ENCODE measurements at places on chromosomes 3 and 15. TPM values are rescaled to one million over a fixed set of nuclear protein-coding genes. Genes with fewer than 3 reads are reported as not detected.

DNA sequence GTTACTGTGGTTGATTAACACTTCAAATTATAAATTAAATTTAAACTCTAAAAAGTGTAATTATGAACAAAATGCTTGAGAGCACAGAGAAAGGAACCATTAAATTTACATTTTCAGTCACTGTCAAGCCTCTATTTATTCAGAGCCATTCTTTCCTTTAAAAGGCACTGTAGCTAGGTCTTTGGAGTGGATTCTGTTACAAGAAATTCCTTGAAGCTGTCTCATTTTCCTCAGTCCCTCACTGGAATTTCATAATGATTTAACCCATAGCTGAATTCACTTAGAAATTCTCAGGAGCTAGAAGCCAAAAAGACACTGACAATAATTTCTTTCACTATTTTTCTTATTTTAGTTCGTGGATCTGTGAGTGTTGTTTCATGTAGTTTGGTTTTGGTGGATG is 81.2 kb upstream of the TCF12 start:
- DNase-seq: peak; percentile 27
- no peak overlapping the region for H3K4me3 ChIP-seq
- H3K27ac ChIP-seq: no peak overlapping the region
- H3K27me3 ChIP-seq: no peaks in the 10 kb centered on the region

GRCh38 chr3:136194409-136195257 is 1.5 kb downstream of the MSL2 start:
- DNase-seq: peak; percentile 88
- H3K4me3 ChIP-seq: peak overlapping the region; percentile 97
- peaks cover 15% of the 10 kb centered on the region for H3K4me1 ChIP-seq
- H3K27me3 ChIP-seq: no peaks in the 10 kb centered on the region
- H3K27ac ChIP-seq: peak overlapping the region; percentile 92

- H3K27ac ChIP-seq: no peak overlapping the region
- no peak overlapping the region for H3K4me3 ChIP-seq
- no peak for DNase-seq
- no peaks in the 10 kb centered on the region for H3K27me3 ChIP-seq
- H3K4me1 ChIP-seq: peaks cover 20% of the 10 kb centered on the region
Observed at GRCh38 chr15:68414206-68414555, 17.8 kb downstream of the ITGA11 start.

- peak; percentile 54 for DNase-seq
- peak overlapping the region; percentile 63 for H3K27ac ChIP-seq
- H3K36me3 ChIP-seq: no peaks in the 10 kb centered on the region
- H3K4me3 ChIP-seq: no peak overlapping the region
- H3K27me3 ChIP-seq: no peaks in the 10 kb centered on the region
Observed at GRCh38 chr3:178350763-178351162, 185.5 kb upstream of the KCNMB2 start.

- H3K4me3 ChIP-seq: no peak overlapping the region
- no peaks in the 10 kb centered on the region for H3K36me3 ChIP-seq
- no peaks in the 10 kb centered on the region for H3K27me3 ChIP-seq
- no peak overlapping the region for H3K27ac ChIP-seq
- peaks cover 7% of the 10 kb centered on the region for H3K4me1 ChIP-seq
Observed at GRCh38 chr15:38944536-38944935, 379.9 kb upstream of the RASGRP1 start.

The UBA5 gene
- 38.4 TPM for total RNA-seq

The GOLGA6B gene
- not detected for total RNA-seq

The NR1D2 gene
- total RNA-seq: 77.5 TPM

The GPR160 gene
- total RNA-seq: 0.29 TPM

DNA sequence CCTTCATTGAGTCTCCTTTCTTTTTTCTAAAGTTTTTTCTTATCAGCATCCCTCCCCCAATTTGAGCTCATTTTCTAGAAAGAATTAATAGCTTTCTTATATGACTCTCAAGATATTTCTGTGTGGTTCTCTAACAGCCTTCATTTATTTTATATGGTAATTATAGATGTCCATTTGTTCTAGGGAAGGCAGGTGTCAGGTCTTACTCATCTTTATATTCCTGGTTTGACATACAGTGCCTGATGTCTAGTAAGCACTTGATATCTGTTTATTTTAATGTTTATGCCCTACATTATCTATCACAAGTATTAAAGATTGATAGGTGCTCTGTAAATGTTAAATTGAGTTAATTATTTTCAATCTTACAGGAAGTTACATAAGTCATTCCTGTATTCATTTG is 426.7 kb upstream of the TPRG1 start:
- no peak for DNase-seq
- H3K27me3 ChIP-seq: no peaks in the 10 kb centered on the region
- H3K36me3 ChIP-seq: no peaks in the 10 kb centered on the region
- H3K27ac ChIP-seq: no peak overlapping the region

DNA sequence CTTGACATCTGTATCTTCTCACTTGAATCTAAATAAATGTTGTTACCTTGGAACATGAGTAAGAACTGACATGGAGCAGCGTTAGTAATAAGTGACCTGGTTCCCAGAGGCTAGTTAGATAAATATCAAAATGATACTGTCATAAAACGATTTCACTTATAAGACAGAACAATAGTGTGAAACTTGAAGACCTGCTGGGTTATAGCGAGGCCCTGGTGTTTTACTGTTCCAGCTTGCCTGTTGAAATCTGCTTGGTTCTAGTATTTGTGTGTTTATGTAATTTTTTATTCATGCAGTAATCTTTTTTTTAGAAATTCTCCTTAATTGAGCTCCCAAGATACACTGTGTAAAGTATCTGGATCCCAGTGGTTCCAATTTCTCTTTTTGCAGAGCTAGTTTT is 129.4 kb downstream of the CACNA2D3 start:
- H3K27me3 ChIP-seq: no peaks in the 10 kb centered on the region
- H3K4me3 ChIP-seq: no peak overlapping the region
- H3K36me3 ChIP-seq: no peaks in the 10 kb centered on the region
- H3K4me1 ChIP-seq: no peaks in the 10 kb centered on the region
- H3K27ac ChIP-seq: no peak overlapping the region
- no peak for DNase-seq

DNA sequence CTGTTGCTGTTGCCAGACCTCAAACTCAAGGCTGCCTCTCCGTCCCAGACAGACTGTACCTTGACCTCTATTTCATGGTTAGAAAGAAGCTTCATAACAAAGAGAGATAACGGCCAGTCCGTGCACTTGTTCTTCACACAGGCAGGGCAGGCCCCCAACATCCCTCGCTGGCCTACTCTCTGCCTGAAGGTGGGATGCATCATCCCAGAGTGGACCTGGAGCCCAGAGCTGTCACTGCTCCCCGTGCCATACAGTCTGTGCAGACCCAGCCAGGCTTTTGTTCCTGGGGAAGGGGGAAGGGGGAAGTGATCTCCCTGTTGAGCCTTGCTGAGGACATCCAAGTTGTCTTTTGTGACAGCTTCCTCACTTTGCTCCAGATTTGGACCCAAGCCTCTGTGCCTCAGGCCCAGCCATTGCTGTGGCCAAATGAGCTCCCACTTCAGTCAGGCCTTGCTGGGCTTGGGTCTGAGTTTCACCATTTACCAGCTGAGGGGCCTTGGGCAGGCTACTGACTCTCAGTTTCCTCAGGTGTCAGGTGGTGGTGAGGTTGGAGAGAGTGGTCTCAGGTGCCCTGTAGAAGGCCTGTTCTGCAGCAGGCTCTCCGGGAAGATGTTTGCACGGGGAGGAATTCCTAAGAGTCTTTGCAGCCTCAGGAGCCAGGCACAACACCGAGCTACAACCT is 141.6 kb downstream of the DNAJB8 start:
- no peak overlapping the region for H3K4me3 ChIP-seq
- no peaks in the 10 kb centered on the region for H3K27me3 ChIP-seq
- H3K27ac ChIP-seq: no peak overlapping the region
- no peaks in the 10 kb centered on the region for H3K36me3 ChIP-seq

The MED12L gene
- total RNA-seq: 2.2 TPM

DNA sequence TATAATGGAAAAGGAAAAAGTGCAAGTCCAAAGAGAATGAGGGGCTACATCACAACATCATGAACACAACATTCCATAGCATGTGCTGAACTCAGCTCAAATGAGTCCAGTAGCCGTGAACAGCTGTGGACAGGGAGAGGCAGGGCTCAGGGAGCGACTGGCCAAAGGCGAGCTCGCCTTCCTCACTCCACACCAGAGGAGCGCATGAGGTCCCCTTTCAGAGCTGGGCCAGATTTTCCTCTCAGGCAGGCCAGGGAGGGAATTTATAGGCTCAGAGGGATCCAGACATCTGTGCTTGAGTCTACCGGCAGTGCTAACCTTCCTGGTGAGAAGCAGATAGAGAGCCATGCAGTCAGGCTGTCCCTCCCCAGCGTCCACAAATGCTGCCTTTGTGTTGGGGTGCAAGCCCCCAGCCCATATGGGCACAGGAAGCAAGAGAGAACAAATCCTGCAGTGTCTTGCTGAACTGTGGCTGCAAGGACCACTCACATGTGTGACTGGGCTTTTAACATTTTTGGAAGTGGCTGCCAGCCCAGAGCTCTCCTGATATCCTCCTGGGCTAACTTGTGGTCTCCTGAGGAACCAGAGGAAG is 32.5 kb downstream of the ARHGEF3 start:
- H3K27me3 ChIP-seq: no peaks in the 10 kb centered on the region
- DNase-seq: no peak
- no peaks in the 10 kb centered on the region for H3K36me3 ChIP-seq
- H3K27ac ChIP-seq: no peak overlapping the region

GRCh38 chr3:77042882-77043281 is 3.0 kb downstream of the ROBO2 start:
- no peak overlapping the region for H3K27ac ChIP-seq
- peaks cover 7% of the 10 kb centered on the region for H3K4me1 ChIP-seq
- H3K27me3 ChIP-seq: peaks cover 27% of the 10 kb centered on the region

- no peak overlapping the region for H3K27ac ChIP-seq
- no peaks in the 10 kb centered on the region for H3K27me3 ChIP-seq
- no peaks in the 10 kb centered on the region for H3K4me1 ChIP-seq
- H3K4me3 ChIP-seq: no peak overlapping the region
- DNase-seq: no peak
Observed at GRCh38 chr3:181753391-181753790, 41.7 kb downstream of the SOX2 start.

GRCh38 chr3:163838769-163839168 is 1239.5 kb downstream of the SI start:
- no peaks in the 10 kb centered on the region for H3K36me3 ChIP-seq
- no peak overlapping the region for H3K27ac ChIP-seq
- no peak for DNase-seq
- no peaks in the 10 kb centered on the region for H3K27me3 ChIP-seq

The CEMIP gene
- total RNA-seq: 687 TPM

The ZNF148 gene
- total RNA-seq: 35.9 TPM

GRCh38 chr15:39267685-39268084 is 313.2 kb upstream of the THBS1 start:
- no peak overlapping the region for H3K4me3 ChIP-seq
- no peaks in the 10 kb centered on the region for H3K27me3 ChIP-seq
- peak overlapping the region; percentile 38 for H3K27ac ChIP-seq
- H3K36me3 ChIP-seq: no peaks in the 10 kb centered on the region

DNA sequence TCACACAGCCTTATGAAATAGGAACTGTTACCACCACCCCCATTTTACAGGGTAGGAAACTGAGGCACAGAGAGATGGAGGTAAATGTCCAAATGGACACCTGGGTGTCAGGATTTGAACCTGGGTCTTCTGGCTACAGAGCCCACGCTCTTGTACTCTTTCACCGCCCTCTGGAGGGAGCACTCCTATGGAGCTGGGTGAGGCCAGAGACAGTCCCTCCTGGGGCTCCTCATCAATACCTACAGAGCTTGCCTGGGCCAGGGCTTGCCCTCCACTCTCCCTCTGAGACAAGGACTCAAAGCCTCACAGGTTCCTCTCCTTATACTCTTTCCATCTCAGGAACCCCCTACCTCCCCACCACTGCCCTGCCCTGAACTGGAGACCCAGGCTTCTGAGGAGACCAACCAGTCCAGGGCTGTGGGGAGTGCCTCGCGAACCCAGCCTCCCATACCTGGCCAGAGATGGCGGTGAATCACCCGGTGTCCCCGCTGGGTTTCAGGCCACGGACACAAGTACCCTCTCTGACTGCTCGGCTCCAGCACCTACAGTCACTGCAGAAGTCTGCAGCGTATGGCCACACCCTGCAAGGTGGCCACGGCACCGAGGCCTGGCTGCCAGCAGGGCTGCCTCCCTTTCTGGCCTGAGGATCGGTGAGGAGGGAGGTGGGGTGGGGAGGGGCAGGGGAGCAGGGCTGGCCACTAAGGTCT is 22.1 kb upstream of the ATP2B2 start:
- H3K27ac ChIP-seq: no peak overlapping the region
- H3K36me3 ChIP-seq: no peaks in the 10 kb centered on the region
- no peak for DNase-seq
- H3K27me3 ChIP-seq: peaks cover 50% of the 10 kb centered on the region
- H3K4me1 ChIP-seq: no peaks in the 10 kb centered on the region
- no peak overlapping the region for H3K4me3 ChIP-seq

DNA sequence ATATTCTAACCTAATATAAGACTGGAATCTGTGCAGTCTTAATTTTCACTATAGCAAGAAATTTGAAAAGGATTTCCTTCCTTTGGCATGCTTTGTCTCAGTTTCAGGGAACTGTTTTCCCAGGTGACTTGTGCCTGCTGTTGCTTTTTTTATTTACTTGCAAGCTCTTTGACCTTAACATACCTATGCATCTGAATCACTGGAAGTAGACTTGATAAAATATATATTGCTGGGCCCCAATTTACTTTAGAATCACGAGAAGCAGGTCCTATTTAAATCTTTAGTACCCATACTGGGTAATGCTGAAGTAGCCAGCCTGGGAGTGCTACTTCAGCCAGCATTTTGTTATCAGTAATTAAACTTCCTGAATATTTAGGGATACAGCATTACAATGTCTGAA is 257.9 kb upstream of the ALCAM start:
- H3K27ac ChIP-seq: no peak overlapping the region
- no peaks in the 10 kb centered on the region for H3K36me3 ChIP-seq
- no peak for DNase-seq
- no peak overlapping the region for H3K4me3 ChIP-seq
- H3K27me3 ChIP-seq: no peaks in the 10 kb centered on the region

GRCh38 chr3:95240395-95240794 is 1177.5 kb downstream of the NSUN3 start:
- no peaks in the 10 kb centered on the region for H3K4me1 ChIP-seq
- DNase-seq: no peak
- no peaks in the 10 kb centered on the region for H3K27me3 ChIP-seq
- H3K27ac ChIP-seq: no peak overlapping the region
- no peak overlapping the region for H3K4me3 ChIP-seq

- H3K4me3 ChIP-seq: no peak overlapping the region
- DNase-seq: no peak
- H3K27ac ChIP-seq: no peak overlapping the region
- no peaks in the 10 kb centered on the region for H3K4me1 ChIP-seq
- H3K36me3 ChIP-seq: no peaks in the 10 kb centered on the region
Observed at GRCh38 chr3:116051586-116051985, 393.7 kb downstream of the LSAMP start.
